ENCODE measurements at places on chromosomes 6 and 20. TPM values are rescaled to one million over a fixed set of nuclear protein-coding genes. Genes with fewer than 3 reads are reported as not detected.

EYS gene
- total RNA-seq, result not detected

THBD gene
- total RNA-seq, result 38.2 TPM

NAPB gene
- 10.6 TPM for total RNA-seq

SLC25A27 gene
- total RNA-seq, result 5.7 TPM

C20orf141 gene
- total RNA-seq, result not detected

HUS1B gene
- 0.79 TPM for total RNA-seq

ARFGEF3 gene
- 2.7 TPM for total RNA-seq

CAGE1 gene
- total RNA-seq, result not detected

LY6G6C gene
- total RNA-seq, result not detected

Measured in chondrocyte (in vitro differentiated cells).